ENCODE measurements at places on chromosomes 12 and 14.

DNA sequence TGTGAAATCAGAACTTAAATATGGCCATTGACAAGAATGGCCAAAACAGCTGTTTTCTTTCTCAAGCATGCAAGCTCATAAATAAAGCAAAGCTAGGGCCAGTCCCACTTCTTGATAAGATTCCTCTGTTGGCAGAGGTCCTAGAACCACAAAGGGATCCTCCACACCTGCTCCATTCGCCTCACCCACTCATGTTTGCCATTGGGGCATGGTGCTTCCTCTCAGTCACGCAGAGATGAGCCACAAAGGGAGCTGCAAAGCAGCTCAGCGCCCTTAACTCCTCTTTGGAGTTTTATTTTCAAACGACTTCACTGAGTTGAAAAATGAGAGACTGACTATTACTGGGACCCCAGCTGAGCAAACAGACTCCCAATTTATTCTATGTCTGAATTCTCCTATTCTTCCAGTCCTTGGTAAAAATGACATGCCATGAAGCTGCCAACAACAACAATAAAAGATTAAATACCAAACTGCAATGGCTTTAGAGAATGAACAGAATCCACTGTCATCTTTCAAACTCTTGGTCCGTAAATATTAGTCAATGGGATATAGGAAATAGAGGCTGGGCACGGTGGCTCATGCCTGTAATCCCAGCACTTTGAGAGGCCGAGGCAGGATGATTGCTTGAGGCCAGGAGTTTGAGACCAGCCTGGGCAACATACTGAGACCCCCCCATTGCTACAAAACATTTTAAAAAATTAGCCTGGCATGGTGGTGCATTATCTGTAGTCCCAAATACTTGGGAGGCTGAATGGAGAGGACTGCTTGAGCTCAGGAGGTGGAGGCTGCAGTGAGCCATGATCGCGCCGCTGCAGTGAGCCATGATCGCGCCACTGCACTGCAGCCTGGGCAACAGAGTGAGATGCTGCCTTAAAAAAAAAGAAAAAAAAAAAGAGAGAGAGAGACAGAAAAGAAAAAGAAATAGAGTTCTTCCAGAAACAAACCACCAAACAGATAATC, 16.4 kb downstream of the MANSC1 start:
- peak; percentile 95 for DNase-seq

DNA sequence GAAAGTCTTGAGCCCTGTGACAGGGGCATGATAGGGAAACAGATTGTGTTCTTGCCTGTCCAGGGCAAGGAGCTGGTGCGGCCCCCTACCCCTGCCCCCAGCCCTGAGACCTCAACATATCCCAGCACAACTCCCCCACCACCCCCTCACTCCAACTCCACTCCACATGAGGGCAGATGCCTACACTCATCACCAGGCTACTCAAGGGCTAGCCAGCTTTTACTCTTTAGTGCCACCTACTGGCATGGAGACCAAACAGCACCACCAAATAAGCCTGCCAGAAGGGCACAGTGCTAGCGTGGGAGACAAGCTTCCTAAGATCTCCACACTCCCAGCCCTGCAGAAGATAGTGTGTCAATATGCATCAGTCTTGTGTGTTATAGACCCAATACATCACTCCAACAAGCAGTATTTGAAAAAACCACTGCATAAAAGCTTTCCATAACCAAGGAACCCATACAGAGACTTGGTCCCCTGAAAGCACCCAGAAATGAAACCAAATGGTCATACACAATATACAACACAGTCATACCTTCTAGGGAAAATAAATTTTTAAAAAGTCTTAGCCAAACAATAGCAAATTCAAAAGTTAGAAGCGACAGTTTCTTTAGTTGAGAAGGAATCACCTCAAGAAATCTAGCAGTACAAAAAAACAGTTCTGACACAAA, 154.4 kb downstream of the KCNK10 start:
- DNase-seq = no peak

DNA sequence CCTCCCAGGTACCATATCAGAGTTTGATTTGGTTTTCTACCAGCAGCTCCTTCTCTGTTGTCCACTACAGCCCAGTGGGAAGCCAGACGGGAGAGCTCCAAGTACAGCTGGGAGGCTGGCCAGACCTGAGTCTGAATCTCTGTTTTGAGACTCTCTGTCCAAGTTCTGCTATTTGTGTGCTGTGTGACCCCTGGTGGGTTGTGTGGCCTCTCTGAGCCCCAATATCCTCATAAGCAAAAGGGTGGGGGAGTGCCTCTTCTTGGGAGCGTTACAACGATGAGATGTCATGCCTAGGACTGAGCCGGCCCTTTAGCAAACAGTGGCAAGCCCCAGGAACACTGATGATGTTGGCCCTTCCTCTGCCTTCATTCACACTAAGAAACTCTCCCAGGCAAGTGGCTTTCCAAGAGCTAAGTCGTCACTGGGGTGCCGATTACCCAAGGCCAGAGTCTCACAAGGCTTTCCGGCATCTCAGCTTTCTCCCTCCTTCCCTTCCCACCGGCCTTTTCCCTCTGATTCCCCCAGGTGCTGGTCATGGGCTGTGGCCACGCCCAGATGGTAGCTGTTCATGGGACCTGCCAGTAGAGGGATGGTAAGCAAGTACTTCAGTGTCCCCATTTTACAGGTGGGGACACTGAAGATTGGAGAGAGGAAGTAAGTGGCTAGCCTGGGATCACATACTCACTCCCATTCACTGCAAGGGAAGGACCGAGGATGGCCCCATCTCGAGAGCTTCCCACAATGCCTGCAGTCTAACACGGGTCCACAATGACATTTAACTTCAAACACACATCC, 47.7 kb downstream of the BCL11B start:
- no peak for DNase-seq

GRCh38 chr14:98847521-98848468, 424.2 kb downstream of the BCL11B start:
- DNase-seq = no peak

DNA sequence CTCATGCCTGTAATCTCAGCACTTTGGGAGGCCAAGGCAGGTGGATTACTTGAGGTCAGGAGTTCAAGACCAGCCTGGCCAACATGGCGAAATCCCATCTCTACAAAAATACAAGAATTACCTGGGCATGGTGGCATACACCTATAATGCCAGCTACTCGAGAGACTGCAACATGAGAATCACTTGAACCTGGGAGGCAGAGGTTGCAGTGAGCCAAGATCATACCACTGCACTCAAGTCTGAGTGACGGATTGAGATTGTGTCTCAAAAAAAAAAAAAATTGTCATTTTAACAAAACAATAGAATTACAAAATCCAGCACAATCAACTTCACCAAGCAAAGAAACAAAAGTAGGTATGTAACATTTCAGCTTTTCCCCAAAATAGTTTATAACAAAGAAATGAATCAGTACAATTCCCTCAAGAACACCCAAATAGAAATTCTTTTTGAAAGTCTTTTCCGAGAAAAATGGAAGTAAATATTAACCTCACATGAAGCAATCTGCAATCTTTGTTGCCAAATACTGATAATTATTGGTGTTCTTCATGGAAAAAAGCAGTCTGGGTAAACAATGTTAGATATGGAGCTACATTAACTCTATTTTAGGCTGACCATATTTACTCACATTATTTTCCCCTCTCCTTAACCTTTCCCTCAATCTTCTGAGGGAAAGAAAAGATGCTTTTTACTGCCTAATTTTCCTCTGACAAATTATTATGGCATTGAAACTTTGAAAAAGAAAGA, 165.9 kb upstream of the ATF7IP start:
- no peak for DNase-seq

- DNase-seq = no peak
These were observed 272.7 kb downstream of the AEBP2 start for GRCh38 chr12:19712041-19712440.

DNA sequence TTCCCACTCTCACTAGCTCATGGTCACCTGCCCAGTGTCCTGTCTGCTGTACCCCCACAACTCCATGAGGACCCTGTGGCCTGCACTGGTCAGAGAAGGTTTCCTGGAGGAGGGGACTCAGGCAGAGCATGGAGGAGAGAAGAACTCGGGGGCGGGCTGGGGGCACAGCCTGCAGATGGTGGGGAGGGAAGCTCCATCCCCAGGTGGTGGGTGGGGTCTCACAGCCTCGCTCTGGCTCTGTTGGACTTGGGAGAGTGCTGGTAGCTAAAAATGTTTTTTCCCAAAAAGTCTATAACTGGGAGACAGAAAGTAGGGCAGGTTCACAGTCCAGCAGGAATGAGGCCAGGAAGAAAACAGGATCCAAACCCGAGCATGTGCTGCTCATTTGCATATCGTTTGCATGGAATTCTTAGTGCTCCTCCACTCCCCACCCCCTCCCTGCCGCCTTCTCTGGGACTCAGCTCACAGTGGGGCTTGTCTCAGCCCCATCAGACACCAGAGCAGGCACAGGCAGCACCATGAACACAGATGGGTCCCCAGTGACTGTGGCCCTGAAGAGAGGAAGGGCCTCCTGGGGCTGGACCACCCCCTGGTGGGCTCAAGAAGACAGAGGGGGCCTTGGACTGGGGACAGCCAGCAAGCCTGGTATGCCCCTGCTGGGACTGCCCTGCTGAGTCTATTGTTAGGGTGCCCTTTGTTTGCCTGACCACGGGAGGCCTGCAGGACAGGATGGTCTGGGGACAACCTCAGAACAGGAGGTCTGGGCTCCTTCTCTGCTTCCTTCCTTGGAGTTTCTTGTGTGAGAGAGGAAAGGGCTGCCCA, 67.0 kb upstream of the SFSWAP start:
- no peak for DNase-seq

DNA sequence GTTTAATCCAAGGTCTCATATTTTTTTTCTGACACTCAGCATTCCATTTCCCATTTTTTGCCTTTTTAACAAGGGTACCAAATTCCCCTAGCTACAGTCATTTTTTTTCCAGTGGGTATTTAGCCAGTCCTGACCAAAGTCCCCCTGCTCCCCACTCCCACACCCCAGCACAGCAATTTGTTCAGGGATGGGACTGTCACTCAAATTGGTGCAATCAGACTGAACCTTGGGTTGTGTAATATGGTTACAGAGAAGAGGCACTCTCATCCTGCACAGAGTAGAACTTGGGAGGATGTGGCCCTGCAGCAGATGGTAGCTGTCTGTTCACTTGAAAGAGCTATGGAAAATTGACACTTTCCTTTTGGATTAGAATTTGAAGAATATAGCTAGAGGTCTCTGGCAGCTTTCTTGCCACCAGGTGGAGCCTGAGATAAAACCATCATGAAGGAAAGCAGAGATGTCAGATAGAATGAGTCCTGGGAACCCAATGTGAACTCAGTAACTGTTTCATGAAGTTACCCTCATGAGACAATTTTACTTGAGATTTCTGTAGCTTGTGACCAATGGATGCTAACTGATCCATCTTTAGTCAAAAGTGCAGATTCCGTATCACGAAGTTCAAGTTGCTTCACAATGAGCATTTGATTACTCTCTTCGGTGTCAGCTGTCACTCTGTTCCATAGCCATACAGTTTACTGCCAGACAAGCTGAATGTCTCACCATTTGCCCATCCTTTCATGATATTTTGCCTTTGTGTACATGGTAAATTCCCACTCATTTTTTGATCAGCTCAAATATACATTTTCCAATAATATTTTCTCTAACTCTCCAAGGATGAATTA, 394.0 kb upstream of the SYT1 start:
- no peak for DNase-seq

DNA sequence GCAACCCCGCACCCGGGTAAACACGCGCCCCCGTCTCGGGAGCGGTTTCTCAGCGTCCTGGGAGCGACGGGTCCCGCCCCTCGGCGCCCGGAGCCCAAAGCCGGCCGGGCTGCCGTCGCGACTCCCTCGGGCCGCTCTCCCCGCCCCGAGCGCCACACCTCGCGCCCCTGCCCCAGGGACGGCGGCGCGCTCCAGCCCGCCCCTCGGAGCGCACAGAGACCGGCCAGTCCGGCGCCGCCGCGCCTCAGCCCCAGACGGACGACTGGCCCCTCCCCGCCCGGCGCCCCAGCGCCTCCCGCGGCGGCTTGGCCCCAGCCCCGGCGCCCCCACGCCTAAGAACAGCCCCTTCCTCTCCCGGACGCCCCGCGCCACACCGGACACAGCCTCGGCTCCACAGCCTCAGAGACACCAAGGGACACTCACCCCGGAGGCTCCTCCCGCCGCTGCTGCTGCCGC, 411 bp downstream of the BTBD7 start:
- DNase-seq = no peak

GRCh38 chr14:80930095-80930494, 11.4 kb downstream of the CEP128 start:
- no peak for DNase-seq

DNA sequence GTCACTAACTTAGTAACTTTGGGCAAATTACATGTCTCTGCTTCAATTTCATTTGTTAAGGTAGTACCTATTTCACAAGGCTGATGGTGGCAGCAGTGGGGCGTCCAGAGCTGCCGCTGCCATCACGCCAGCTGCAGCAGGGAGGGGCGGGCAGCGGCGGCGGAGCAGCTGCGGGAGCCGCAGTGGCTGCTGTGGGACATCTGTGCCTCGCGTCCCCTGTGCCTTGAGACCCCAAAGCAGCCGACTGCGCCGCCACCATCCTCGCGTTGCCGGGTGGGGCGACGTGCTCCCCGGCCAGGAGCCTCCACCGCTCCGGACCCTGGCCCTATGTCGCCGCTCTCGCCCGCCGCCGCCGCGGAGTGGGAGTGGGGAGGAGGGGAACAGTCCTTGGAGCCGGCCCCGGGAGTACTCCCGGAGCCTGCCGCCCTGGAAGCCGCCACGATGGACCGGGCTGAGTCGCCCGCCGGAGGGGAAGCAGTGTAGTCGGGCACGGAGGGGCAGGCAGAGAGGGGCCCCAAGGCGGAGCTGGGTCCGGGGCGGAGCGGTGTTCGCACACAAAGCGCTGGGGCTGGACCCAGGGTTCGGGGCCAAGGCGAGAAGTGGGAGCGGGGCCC, 51.4 kb downstream of the A2M start:
- no peak for DNase-seq

- no peak for DNase-seq
These were observed 16.3 kb downstream of the CREBL2 start for GRCh38 chr12:12628013-12628412.

GRCh38 chr14:93879362-93879983, 47.7 kb upstream of the FAM181A start:
- DNase-seq = no peak

GRCh38 chr14:20956376-20956976, 1.2 kb downstream of the RNASE2 start:
- no peak for DNase-seq

- peak; percentile 26 for DNase-seq
These were observed at the start of gene PRKD1 for GRCh38 chr14:29927376-29928116. TSS of gene PRKD1 (minus strand) at chr14:29927847.

GRCh38 chr14:73140811-73141323, 4.6 kb downstream of the PSEN1 start:
- no peak for DNase-seq

DNA sequence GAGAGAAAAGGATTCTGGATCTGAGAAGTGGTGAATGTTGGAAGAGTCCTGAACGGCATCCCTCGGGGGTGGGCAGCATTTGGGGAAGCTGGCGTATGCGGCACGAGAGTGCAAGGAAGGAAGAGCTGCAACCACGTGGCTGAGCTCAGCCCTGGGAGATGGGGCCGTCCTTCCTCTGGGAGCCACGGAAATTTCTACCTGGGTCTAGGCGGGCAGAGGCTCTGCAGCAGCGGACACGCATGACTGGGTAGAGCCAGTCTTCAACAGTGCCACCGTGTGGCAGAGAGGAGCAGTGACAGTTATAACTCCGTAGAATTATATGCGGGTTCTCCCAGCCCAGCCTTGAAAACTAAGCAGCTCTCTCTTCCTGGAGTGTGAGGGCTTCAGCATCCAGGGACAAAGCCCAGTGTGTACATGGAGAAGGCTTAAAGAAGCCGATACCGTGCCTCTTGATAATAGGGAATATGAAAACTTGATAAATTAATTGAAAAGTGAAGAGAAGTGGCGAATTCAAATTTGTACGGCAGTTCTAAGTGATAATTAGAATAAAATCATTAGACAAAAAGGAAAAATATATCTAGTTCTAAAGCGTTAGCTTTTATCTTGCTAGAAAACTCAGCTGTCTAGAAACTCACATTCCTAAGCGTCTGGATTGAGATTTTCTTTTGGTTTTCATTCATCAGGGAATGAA, 82.9 kb upstream of the STXBP6 start:
- peak; percentile 97 for DNase-seq

All from NCI-H2029 treated with DMSO at 0.1 percent for 48 hours (cell line).